HT-29 (cell line): ENCODE measurements at places on chromosomes 2 and 18.

DNA sequence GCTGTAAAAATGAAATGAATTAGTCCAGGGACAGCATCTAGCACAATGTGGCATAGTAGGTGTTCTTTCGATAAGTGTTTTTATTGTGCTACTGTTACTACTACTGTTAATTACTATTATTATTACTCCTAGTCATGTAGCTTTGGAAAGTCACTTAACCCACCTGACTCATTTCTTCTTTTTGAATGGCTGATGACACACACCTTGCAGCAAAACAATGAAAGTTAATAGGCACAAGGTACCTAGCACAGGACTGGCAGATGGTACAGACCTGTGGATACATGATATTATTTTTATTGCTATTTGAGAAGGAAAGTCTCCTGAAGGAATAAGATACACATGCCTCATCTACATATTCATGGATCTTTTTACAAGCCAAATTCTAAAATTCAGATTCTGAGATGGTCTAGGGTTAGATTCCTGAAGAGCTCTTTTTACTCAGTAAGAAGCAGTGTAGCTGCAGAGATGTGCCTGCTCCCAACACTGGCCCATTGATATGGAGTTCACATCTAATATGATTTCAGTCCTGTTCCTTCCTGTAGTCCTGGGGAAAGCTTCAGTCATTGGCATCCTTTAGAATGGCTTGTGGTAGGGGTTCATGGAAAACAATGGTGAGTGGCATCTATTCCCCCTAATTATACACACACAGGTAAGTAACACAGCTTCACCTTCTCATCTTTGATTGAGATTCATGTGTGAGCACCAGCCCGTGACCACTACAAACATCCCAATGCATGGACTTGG, 7.9 kb upstream of the ERMN start:
- DNase-seq: no peak

GRCh38 chr2:148725564-148725963, 81.0 kb downstream of the EPC2 start:
- no peak for DNase-seq

DNA sequence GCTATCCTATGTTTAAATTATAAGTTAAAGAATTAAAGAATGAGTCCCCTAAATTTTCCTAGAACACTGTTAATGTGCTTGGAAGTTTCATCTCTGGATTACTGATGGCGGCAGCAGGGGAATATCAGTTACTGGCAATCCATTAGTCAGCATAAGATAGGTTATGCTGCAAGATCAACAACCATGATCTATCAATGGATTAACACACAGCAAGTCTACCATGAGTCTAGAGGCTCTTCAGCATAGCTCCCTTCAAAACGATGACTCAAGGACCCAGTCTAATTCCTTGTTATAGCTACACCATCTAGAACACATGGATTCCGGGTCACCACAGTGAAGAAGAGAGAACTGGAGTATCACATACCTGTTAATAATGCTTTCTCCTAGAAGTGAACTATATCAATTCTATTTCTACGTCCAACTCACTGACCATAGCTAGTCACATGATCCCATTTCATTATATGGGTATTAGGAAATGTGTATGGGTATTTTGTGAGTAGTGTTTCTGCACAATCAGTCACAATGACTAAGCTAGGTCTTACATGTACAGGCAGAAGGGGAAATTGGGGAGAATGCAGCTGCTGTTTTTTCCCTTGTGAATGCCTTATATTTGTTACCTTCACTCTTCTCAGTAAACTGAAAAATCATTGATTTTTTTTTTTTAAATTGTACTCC, 108.3 kb upstream of the MAPRE2 start:
- no peak for DNase-seq

DNA sequence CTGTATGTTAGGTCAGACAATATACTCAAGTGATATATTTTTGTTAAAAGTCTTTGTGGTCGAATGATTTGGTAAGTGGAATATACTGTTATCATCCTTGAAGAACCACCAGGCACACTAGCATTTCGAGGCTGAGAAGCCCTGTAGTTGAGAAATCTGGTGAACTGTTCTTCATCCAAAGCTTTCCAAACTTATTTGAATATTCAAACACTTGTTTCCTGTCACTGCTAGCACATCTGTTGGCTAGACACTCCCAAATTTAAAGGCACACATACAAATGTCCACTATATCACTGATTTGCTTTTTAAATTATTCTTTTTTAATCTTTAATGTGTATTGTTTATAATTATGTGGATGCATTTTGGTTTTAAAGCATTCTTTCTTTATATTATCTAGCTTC, 241.9 kb upstream of the CNTNAP5 start:
- DNase-seq: no peak

- no peak for DNase-seq
These were observed 9.6 kb upstream of the TGIF1 start for GRCh38 chr18:3440341-3440740.

DNA sequence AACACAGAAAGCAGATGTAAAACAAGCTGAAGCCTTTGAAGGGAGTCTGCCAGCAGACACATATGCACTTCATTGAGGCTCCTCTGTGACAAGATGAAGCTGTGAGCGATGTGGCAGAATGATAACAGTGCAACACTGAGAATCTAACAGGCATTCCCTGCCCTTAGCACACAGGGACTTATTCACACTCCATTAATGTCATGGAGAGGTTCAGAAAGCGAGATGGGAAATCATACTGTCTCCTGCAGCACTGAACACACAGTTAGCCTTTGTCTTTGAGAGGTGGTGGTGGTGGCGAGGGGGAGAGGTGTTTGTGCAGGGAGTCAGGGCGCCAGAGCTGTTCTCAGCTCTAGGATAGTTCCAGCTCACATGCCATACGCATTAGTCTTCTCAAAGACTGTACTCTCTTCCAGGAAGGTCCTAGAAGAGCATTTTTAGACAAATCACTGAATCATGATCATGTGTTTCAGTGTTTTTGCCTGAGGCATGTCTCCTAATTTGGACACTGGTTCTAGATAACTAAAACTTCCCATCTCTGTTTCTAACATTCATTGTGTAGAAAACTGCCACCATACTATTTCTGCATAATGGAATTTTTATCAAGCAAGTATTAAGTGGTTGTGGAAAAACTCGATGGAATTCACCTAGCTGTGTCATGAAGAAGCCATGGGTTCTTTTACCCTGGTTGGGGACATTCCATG, 93.5 kb upstream of the ITGB6 start:
- no peak for DNase-seq

DNA sequence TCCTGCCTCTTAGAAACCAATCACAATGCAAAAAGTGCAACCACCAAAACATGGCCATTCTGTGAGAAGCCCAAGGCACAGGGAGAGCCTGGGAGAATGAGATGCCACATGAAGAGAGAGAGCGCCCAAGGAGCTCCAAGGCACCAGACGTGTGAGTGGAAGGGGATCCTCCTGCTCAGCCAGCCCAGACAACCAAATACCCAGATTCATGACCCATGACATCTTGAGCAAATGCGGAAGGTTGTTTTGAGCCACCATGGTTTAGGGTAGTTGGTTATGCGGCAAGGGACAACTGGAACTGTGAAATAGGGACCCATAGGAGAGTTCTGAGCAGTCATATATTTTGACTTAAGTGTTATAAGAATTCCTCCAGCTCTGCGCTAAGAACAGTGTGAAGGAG, 7.0 kb downstream of the AFF3 start:
- DNase-seq: no peak

- no peak for DNase-seq
These were observed 102.2 kb upstream of the CYP1B1 start for GRCh38 chr2:38178119-38178518.

DNA sequence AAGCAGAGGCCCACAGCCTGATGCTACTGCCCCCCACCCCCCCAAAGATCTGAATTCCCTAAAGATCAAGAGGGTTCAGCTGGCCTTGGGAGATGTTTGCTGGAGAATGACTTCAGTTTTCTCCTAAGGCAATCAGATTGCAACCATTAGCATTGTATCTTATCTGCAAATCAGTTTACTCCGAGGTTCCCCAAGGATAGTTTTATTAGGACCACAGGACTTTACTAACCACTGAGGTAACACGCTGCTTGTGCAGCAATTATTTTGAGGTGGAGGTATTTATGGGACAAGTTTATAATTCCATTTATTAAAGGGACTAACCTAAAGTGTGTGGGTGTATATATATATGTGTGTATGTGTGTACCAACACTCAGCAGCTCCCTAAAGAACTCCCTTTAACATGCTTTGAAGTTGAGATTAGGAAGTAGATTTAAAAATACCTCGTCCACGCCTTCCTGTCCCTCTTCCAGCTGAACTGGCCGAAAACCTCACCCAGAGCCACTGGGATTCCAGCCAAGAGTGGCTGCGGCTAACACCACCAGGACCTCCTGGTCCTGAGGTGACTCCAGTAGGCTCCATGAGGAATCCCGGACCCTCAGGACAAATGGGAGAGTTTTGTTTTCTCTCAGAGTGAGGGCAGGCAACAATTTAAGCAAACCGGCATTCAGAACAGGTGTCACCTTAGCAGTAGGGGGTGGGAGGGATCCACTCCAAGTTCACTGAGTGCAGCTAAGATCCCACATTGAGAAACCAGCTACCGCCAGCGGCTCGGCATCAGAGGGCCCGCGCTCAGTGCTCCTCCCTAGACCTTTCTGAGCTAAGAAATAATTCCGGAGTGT, 3.0 kb upstream of the DLX1 start:
- no peak for DNase-seq

- peak; percentile 48 for DNase-seq
These were observed 193.3 kb downstream of the ANKRD30B start for GRCh38 chr18:14941256-14941655.

DNA sequence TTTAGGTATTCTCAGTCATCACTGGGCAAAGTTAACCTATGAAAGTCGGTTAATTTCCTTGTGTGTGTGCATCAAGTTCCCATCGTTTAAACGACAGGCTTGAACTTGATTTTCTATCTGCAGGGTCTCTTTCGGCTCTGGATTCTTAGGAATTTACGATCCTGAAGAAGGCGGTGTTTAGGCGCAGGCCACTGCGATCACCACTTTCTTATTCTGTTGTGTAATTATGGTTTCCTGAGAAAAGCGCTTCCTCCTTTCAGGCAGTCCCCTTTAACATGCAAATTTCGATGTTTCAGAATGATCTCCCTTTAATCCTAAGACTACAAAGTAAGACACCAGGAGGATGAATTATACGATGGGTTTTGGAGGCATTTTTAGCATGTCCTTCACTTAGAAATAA, 27.9 kb upstream of the MBP start:
- DNase-seq: no peak

DNA sequence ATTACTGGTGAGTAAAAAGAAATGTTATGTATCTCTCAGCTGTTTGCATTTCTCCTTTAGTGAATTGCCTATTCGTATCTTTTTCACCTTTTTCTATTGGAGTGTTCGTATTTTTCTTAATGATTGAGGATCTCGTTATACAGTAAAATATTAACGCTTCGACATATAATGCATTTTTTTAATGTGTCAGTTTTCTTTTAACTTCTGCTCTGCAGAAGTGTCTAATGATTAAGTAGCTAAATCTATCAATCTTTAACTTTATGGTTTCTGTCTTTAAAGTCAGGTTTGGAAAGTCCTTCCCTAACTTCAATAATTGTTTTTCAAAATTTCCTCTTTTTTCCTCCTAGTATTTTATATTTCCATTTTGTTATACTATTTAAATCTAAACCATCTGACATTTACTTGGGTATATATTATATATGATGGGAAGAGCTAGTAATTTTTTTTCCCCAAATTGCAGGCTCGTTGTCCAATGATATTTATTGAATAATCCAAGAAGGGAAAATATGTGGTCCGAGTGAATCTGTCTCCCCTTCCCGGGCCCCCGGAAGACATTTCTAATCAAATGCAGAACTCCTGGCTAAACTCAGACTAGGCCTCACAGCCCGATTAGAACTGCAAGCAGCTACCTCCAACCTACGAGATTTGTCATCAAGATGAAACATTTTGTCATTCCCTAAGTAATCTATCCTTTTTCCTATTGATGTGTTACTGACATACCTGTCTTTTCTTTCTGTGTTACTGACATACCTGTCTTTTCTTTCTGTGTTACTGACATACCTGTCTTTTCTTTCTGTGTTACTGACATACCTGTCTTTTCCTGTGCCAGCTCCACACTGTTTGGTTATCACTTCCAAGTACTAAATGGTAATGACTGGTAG, 17.2 kb downstream of the PCBP1 start:
- DNase-seq: no peak

GRCh38 chr2:54589340-54590215, 133.5 kb downstream of the SPTBN1 start:
- peak; percentile 57 for DNase-seq

- no peak for DNase-seq
These were observed 868.1 kb upstream of the ID2 start for GRCh38 chr2:7813541-7814292.

- DNase-seq: no peak
These were observed 75.2 kb upstream of the GALNT5 start for GRCh38 chr2:157182204-157182709.

DNA sequence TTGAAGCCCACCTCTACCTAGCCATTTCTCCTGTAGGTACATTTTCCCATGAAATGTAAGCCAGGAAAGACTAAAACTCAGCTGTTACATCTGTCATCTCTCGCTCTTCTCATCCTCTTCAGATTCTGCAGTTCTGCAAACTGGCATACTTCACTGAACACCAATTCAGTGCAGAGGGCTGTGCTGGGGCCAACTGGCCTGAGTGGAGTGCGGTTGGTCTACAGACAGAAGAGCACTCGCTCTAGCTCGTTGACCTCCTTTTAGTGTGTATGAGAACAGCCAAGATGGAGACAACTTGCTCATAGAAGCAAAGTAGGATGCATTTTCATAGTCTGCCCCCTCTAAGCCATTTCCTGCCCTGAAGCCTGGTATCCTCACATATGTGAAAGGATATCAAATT, 862.6 kb downstream of the BCL11A start:
- DNase-seq: no peak

DNA sequence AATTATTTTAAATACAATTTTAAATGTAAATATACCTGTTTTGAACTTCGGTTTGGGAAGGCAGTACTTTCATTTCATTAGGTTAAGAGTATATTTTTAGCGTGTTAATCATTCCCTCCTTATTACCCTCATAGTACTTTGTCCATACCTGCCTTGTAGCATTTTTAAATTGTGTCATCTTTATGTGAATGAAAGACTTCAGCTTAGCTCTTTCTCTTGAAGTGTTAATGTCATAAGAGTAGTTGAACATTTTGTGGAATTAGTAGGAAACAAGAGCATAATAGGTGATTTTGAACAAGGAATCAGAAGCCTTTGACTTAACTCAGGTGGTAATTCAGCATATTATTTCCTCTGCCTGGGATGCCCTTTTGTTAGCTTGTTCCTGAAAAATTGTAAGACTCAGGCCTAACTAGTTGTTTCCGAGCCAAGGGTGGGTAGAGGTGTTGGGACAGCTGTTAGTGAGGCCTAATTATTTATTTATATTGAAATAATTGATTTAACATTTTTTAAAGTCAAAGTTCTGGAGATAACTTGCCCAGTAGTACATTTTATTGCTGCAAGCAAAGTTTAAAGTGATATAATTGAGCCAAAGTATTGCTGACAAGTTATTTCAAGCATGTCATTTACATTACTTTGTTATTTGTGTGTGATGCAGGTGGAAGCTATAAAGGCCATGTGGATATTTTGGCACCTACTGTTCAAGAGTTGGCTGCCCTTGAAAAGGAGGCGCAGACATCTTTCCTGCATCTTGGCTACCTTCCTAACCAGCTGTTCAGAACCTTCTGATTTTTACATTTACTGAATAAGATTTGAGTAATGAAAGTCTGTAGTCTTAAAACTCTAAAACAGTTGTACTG, 38.7 kb downstream of the DDX1 start:
- DNase-seq: no peak

GRCh38 chr18:27549335-27550039, 364.4 kb upstream of the CHST9 start:
- DNase-seq: no peak

- DNase-seq: no peak
These were observed 392.2 kb downstream of the CDH7 start for GRCh38 chr18:66143029-66143428.
